ENCODE measurements at places on chromosomes 12 and 14.

DNA sequence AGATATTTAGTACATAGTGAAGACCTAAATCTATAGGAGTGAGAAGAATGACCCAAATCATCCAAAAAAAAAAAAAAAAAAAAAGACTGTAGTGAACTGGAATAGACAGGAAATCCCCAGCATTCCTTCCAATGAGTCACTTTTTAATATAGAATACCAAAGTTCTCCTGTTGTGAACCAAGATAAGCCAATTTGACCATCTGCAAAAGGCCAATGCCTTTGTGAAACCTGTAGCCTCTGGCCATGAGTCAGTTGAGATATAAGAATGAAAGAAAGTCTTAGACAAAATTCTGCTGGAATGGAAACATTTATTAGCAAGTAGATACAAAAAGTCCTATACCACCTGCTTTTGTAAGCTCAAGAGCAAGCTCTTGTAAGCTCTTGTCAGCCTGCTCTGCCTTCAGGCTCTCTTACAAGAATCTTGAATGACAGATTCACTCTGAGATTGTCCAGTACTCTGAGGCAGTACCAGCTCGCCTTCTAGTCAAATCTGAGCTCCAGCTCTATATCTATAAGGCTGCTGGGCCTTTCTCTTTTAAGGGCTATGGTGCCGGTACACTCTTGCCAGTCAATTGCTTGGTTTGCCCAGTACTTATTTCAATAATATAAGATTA lies 243.0 kb upstream of the TMTC1 start:
- DNase-seq = no peak

- DNase-seq = no peak
These were observed 233.3 kb upstream of the DAAM1 start for GRCh38 chr14:58954901-58955861.

DNA sequence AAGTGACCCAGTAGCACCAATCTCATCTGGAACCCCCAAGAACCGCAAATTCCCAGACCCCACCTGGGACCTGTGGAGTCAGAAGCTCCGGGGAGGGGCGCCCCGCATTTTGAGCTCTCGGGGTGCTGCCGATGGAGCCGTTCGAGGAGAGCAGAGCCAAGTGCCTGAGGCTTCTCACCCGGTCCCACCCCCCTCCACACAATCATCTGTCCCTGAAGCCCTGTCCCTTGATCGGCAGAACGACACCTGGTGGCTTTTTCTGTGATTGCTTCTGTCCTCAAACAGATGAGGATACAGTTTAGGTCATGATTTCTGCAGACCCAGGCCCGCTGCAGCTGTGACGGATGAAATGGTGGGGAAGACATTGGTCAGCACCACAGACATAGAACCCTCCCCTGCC lies 74.7 kb downstream of the NOC4L start:
- DNase-seq = peak; percentile 29

- DNase-seq = no peak
These were observed 204.3 kb upstream of the FRMD6 start for GRCh38 chr14:51447411-51447810.

DNA sequence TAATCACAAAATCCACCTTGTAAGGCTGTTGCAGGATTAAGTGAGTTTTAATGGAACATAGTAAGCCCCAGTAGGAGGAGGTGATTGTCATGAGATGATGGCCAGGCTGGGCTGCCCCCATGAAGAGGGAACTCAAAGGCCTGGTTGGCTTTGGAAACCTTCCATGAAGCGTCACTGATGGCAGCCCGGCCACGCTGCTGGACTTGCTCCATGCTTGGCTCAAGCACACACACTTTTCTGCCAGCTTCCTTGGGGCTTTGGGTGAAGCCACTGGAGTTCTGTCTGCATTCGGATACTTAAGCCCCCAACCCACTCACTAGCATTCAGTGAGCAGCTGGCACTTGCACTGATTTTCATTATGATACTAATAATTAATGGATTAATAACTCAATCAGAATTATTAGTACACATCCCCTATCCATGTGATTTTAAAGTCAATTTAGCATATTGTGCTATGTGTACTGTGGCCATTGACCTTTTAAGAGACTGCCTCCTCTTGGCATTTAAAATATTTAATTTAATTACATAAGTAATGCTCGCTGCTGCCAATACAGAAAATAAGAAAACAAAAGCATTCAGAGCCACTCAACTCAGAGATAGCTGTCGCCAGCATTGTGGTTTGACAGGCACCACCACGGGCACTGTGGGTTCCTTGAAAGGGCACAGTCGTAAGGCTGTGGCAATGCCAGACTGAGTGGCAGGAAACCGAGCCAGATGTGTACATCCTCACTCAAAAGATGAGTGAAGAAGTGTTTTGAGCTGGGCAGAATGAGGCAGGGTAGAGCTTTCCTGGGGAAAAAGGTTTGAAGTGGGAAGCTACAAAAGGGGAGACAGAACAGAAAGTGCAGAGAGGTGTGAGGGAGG lies 15.9 kb downstream of the KRT85 start:
- peak; percentile 22 for DNase-seq

DNA sequence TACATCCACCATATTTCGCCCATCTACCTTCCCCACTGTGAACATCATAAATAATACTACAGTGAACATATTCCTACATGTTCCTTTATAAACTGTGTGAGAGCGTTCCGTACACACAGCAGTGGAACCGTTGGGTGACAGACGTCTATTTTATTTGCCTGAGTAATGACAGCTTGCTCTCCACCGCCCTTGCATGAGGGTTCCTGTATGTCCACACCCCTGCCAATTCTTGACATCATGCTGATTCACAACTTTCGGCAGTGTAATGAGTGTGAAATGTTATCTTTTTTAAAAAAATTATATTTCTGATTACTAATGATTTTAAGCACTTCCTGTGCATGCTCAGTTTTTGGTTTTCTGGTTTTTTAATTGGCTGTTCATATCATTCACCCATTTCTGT lies 4.3 kb upstream of the RAD52 start:
- DNase-seq = no peak

- DNase-seq = no peak
These were observed 18.4 kb upstream of the GALNT16 start for GRCh38 chr14:69241577-69241976.

DNA sequence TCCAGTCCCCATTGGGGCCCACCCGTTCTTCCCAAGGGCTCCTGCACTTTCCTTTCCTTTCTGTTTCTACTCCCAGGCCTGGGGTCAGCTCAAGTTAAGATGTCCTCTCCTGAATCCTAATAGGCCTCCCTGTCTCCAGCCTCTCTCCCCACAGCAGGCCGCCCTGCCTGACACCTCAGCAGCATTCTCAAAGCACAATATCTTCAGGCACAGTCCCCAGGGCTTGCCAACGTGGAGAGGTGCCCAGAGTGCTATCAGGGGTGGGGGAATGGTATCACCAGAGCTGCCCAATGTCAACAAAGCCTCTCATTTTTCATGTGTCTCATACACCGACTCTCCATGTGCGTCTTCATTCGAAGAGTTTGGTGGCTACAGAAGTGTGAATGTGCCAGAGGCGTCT lies 123.0 kb downstream of the FOXN3 start:
- no peak for DNase-seq

GRCh38 chr12:6618483-6619225 lies 11.5 kb upstream of the CHD4 start:
- DNase-seq = no peak

Data from activated T-cell treated with anti-CD3 and anti-CD28 coated beads for 4 hours (primary cell).